ENCODE measurements at places on chromosomes 1 and 21.

DNA sequence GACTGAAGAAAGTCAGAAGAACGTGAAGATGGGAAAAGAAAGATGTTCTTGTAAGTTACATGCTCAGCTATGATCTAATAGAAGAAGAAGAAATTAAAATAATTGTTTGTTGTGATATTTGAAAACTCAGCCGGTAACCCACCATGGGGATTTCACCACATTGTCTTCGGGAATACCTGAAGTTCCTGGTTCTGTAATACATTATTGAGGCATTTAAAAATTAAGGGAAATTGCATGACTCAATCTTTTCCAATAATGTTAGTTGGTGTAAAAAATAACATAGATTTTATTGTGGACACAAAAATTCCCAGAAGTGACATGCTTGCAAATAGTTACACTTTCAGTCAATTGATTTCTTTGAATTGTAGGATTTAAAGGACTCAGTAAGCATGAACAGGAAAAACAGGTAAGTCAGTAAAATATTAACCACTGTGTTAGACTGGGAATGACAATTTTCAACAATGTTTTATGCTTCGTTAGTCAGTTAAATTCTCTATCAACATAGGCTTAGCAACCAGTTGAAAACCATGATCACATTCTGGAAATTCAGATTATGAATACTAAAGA is 745.1 kb downstream of the LTN1 start:
- DNase-seq: no peak

DNA sequence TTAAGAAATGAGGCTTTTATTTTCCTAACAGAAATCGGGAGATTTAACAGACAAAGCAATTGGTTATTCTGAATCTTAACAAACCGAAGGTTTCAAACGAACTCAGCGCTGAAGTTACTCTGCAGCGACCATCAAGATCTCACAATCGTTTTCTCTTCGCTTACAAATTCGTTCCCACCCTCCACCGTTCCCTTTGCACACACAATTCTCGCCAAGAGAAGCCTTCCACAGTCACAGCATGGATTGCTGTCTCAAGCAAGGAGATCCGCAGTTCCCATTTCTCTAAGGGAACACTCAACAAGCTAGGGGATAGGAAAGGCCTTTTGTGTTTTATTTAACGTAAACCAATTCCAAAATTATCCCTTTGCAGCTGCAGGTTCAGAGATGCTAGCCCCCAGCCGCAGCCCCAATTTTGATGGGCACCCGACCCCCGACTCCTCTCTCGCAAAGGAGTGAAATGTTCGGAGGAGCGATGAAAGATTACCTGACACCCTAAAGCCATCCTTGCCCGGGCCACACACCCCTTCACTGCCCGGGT is 755 bp downstream of the FBXO42 start:
- DNase-seq: no peak

DNA sequence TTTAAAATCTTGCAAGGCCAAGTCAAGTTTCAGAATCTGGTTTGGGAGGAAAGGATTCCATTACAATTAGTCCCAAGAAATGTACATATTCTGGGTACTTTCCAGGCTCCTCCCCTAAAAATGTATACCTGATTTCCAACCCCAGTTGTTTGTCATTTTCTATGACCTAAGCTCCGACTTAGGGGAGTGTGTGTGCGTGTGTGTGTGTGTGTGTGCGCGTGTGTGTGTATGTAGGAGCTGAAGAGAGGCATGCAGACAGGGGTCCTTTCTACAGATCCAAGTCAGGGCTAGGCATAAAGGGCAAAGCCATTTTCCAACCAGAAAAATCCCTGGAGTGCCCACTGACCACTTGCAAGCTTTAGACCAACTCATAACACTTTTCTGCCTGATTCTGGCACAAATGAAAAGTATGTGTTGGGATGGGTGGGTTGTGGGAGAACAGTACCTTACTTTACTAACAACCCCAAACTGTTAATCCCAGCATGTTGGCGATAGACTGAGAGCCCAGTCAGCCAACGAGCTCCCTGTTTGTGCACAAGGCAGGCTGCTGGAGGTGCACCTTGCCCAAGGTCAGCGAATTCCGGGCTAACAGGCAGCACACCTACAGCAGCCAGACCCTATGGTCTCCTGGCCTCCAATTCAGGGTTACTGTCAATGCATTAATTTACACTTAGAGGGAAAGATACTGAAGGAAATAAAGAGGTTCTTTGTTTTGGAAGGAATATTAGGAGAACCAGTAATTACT is 1.7 kb downstream of the TRABD2B start:
- DNase-seq: no peak

- DNase-seq: no peak
Measured at GRCh38 chr1:111887875-111888274, 101.6 kb downstream of the KCND3 start.

- no peak for DNase-seq
Measured at GRCh38 chr21:44354001-44354405, 582 bp downstream of the TRPM2 start.

GRCh38 chr1:226862890-226863289 is 7.5 kb upstream of the PSEN2 start:
- DNase-seq: no peak

GRCh38 chr1:217076902-217077301 is 353.7 kb upstream of the ESRRG start:
- no peak for DNase-seq

- DNase-seq: no peak
Measured at GRCh38 chr1:151504252-151504651, 6.9 kb upstream of the CGN start.

- no peak for DNase-seq
Measured at GRCh38 chr21:15966651-15967050, 236.9 kb downstream of the USP25 start.

DNA sequence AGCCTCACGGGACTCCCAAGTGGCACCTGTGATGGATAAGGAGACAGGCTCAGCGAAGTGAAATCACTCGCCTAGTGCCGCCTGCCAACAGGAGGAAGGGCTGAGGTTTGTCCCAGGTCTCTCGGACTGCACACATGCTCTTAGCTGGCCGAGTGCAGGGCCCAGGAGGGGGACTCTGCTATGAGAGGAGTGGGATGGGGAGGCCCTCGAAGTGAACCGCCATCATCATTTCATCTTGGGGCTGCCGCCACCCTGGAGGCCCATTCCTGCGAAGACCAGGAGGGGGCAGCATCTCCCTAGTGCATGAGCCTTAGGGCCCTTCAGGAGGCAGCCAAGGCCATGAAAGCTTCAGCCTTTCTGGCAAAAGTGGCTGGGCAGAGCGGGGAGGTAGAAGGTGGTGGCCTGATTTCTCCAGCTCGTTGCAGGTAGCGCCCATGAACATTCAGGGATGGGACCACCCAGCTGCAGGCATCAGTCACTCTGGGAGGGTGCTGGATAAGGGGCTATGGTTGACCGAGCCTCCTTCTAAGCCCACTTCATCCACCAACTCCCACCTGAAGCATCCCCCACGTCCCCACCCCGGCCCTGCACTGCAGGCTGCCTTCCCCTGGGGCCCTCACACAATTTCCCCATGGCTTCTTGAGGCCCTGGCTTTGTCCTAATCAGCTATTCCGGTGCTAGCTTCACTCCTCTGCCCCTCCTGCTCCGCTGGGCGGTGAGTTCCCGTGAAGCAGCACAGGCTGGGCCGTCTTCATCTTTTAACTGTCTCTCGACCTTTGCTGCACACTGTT is 17.2 kb upstream of the RASSF5 start:
- peak; percentile 65 for DNase-seq

DNA sequence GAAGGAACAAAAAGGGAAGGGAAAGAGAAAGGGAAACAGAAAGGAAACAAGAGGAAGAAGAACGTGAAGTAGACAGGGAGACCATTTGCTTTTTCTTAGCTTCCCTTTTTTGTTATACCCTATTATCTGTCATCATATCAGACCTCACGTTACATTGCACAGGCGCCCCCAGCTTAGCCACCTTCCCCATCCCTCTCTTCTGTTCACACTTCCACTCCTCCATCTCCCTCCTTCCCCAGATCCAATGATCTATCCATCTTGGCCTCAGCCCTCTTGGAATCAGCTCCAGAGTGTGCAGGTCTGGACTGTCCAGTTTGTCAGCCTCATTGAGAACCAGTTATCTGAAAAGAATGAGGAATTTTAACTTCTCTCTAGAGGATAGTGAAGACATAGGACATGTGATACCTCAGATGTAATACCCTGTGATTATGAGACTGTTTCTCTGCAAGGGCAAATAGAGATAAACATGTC is 101.1 kb upstream of the ERRFI1 start:
- no peak for DNase-seq

- DNase-seq: no peak
Measured at GRCh38 chr1:52906135-52906603, 15.4 kb downstream of the ECHDC2 start.

- no peak for DNase-seq
Measured at GRCh38 chr1:179848233-179848632, 29.4 kb downstream of the TOR1AIP2 start.

DNA sequence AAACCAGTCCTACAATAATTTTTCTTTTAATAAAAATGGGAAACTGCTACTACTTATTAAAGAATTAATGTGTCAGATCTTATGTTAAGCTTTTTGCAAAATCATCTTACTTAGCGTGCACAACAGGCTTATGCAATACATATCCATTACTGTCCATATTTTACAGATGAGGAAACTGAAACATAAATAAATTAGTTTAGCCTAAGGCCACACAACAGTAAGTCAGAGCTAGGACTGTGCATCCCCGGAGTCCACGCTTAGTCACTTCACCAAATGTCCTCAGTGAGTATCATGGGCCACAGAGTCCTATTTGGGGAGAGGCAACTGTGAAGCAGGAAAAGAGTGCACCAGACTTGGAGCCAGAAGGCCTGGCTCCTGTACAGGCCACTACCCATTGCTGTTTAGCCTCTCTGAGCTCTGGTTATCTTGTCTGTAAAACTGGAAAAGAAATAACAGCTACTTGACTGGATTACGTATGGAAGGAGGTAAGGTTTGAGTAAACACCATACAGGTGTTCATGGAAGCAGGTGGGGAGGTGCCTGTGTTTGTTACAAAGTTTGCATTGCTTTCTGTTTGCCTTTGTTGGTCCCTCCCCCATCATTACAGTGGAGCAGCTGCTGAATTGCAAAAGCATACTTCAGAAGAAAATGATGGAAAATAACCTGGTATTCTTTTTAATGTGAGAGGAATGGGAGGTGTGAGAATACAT is 192.8 kb downstream of the FCRL5 start:
- DNase-seq: no peak

- DNase-seq: peak; percentile 34
Measured at GRCh38 chr1:39398278-39399021, 93.0 kb upstream of the BMP8A start.

DNA sequence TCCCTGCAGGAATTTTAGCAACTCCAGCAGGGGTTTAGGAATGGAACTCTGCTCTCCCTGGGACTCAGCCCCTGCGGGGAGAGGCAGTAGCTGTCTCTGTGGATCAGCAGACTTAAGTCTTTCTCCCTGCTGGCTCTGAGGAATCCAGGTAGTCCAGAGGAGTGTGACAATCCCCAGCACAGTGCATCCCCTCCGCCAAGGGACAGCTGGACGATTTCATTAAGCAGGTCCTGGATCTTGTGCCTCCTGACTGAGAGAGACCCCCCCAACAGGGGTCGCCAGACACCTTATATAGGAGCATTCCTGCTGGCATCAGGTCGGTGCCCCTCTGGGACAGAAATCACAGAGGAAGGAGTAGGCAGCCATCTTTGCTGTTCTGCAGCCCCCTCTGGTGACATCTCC is 30.6 kb downstream of the AKT3 start:
- no peak for DNase-seq

GRCh38 chr1:14599183-14599791 is 802 bp downstream of the KAZN start:
- no peak for DNase-seq
